ENCODE measurements at places on chromosomes 2 and 18.

DNA sequence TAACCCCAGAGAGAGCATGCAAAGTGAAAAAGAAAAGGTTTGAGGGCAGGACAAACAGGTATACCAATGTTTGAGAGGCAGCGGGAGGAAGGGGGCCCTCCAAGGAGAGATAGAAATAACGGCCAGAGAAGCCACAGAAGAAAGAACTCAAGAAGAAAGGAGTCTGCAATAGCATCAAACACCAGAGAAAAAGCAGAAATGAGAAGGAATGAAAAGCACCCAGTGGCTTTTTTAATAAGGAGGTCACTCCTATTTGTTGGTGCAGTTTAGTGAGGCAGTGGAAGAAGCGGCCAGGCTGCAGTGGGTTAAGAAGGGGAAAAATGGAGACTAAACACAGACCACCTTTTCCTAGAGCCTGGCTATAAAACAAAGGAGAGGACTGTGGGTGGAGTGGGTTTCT is 177.2 kb downstream of the THADA start:
- DNase-seq: no peak

GRCh38 chr2:56369316-56369715 is 185.5 kb downstream of the CCDC85A start:
- DNase-seq: no peak

GRCh38 chr2:240586198-240586918 is at the start of gene CAPN10:
TSS of gene CAPN10 (plus strand) at chr2:240586734. CDS start at chr2:240586912, 178 bp downstream.
- peak; percentile 86 for DNase-seq

DNA sequence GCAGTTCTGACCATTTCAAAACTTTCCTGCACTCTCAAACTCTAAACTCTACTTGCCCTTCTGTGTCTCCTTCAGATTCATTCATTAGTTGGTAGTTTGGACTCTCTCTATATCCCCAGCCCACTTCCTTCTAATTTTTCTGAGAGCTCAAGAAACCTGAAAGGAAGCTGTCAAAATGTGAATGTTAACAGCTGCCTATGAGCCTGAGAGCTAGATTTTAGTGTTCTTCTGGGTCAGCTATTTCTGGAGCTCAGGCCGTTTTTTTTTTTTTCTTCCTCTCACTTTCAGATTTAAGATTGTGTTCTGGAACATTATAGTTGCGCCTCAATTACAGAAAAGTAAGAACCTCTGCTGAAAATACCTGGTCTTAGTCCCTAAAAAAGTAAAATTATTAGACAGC is 73.1 kb downstream of the RTN4 start:
- no peak for DNase-seq

- no peak for DNase-seq
Measured at GRCh38 chr2:35989040-35989439, 366.5 kb upstream of the CRIM1 start.

DNA sequence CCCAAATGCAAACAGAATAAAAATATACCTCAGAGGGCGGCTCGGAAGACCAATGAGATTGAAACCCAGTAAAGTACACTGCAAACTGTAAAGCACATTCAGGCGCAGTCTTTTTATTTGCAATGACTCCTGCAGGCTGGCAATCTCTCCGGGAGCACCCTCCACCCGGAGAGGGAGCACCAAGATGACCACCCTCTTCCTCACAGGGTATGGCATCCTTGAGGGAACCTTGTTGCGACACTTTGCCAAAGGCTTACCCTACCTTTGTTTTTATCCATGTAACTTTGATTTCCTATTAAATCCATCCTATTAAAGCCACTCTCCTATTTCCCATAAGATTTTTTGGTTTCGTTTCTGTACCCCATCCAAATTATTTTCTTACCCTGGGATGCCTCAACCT is 16.2 kb downstream of the CHST10 start:
- no peak for DNase-seq

DNA sequence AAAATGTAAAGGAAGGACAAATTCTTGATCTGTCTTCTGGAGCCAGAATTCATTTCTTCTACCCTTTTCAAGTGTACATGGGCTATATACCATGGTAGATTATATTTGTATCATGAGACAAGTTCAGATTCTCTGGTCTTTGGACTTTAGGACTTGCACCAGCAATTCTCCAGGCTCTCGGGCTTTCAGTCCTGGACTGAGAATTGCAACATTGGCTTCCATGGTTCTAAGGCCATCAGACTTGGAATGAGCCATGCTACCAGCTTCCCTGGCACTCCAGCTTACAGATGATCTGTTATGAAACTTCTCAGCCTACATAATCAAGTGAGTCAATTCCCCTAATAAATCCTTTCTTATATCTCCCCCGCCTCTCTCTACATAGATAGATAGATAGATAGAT is 33.3 kb downstream of the SRD5A2 start:
- no peak for DNase-seq

DNA sequence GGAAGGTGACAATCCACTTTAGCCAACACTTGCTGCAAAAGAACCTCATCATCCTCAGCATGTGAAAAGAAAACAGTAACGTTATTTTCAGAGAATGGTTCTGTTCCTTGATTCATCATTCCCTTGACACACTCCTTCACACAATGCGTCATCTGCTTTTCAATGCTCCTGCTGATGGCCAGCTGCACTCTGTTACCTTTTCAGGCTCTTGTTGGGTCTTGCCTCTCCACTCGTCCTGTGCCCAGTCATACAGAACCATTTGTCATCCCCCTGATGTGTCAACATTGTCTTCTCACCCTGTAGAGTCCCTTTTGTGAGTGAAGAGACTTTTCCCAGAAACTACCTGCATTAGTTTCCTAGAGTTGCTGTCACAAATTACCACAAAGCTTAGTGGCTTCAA is 12.2 kb upstream of the DTNA start:
- DNase-seq: no peak

GRCh38 chr2:132726155-132726554 is 56.1 kb upstream of the LYPD1 start:
- no peak for DNase-seq

- no peak for DNase-seq
Measured at GRCh38 chr18:60754413-60755009, 381.9 kb upstream of the MC4R start.

- DNase-seq: no peak
Measured at GRCh38 chr2:240338274-240338673, 97.2 kb upstream of the GPC1 start.

GRCh38 chr2:16665748-16666448 is at the start of gene CYRIA:
TSS of gene CYRIA (minus strand) at chr2:16665834. CDS start at chr2:16588119, 77,715 bp downstream.
- DNase-seq: no peak

- DNase-seq: no peak
Measured at GRCh38 chr2:20641123-20641985, 9.5 kb downstream of the HS1BP3 start.

DNA sequence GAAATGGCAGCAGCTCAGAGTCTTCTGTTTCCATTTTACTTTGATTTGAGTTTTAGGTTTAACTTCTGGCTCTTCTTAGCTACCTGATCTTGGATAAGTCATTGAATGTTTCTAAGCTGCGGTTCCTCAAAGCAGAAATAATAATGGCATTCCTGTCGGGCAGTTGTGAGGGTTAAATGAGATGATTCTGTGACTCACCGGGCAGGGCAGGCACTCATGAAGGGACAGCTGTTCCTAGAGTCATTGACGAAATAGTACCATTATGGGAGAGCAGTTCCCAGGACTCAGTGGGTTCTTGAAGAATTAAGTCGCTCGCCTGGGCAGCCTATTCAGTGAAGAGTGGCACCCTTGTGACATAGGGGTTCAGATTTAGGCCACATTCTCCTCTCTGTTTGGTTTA is 10.3 kb downstream of the TRIB2 start:
- no peak for DNase-seq

DNA sequence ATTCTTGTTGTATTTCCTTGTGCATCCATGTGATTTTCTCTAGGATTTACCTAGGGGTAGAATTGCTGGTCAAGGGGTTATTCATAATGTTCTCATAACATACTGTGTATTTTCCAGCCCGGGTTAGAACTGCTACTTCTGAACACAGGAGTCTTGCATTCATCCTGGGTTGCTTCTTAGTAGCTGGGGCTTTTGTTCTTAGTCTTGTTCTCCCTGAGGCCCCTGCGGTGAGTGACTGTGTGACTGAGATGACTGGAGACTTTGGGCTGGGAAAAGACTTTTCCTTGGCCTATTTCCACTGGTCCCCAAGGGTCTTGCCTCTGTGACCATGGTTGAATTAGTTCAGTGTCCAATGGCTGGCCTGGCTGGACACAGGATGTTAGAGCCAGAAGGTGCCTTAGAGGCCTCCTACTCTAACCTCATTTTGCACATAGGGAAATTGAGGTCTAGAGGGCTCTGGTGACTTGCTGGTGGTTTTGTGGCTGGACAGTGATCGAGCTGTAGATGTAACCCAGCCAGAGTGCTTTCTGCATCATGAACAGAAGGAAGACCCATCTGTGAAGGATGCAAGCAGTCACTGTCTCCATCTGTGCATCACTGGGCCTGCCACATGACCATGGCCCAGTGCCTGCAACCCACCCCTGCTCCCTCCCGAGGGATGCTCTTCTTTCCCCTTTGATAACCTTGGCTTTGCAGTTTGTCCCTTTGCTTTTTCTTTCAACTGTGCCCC is 233.3 kb downstream of the FHOD3 start:
- no peak for DNase-seq

- DNase-seq: no peak
Measured at GRCh38 chr2:199734011-199734410, 117.0 kb downstream of the FTCDNL1 start.

- DNase-seq: no peak
Measured at GRCh38 chr18:75915941-75916623, 488.6 kb upstream of the SMIM21 start.

DNA sequence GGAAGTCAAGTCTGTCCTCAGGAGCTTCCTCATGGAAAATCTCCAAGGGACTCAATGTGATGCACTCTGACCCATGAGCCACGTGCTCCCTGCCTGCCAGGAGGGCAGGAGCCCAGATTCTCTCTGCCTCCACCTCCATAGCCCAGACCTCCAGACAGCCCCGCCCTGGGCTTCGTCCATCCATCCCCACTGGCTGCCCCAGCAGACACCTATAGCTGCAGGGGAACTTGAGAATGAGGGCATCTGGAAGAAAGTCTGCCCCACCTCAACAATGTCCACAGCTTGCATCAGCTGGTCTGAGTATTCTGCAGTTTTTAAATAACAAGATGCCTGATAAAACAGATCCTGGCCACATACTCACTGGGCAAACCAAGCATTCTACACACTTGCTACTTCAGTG is 418.8 kb upstream of the SMIM21 start:
- DNase-seq: no peak

DNA sequence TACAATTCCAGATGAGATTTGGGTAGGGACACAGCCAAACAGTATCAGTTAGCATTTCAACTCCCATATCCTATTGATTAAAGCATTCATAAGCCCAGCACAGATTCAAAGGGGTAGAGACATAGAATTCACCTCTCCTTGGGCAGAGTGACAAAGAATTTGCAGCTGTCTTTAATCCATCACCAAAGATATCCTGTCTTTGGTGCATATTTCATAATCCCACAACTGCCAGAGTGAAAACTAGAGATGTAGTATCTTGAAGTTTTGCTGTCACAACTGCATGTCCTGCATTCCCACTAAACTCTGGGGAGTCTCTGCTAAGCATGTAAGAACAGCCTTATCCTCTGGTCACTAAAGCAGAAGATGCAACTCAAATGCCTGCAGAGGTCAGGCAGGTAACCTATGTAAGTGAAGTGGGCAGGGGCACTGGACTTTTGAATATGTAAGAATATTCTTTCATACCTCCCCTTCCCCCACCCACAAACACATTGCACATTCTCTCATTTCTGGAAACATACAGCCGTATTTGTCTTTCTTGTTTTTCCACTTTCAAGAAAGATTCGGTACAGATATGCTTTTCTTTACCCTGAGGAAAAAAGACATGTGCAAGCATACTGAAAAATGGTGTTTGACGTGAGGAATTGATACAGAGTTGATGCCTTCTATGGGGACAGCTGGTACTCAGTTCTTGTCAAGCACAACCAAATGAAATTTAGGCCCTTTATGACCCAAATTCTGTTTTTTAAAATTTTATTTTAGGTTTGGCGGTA is 283.1 kb downstream of the SP3 start:
- DNase-seq: no peak

DNA sequence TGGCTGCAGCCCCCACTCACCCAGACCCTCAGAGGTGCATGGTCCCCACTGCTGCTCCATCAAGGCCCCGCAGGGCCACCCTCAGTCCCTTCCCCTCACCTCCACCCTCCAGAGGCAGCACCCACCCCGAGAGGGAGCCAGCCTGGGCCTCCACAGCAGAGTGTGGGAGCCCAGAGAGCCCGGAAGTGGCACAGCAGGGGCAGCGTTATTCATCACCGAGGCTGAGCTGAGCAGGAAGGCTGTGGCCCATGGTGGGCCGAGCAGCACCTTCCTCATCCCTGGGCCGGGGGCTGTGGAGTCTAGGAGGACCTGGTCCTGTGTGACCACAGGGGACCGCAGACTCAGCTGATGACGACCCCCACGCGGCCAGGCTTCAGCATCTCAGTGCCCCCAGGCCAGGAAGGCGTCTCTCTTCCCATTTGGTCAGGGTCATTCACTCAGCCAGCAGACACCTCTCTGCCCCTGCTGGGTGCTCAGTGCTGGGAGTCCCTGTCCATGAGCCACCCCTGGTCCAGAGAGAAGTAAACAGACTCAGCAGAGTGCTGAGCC is 258.1 kb downstream of the ATAD2B start:
- no peak for DNase-seq

- DNase-seq: no peak
Measured at GRCh38 chr2:96616128-96616527, 22.0 kb downstream of the KANSL3 start.

- DNase-seq: no peak
Measured at GRCh38 chr2:161238560-161239325, 69.5 kb upstream of the PSMD14 start.

DNA sequence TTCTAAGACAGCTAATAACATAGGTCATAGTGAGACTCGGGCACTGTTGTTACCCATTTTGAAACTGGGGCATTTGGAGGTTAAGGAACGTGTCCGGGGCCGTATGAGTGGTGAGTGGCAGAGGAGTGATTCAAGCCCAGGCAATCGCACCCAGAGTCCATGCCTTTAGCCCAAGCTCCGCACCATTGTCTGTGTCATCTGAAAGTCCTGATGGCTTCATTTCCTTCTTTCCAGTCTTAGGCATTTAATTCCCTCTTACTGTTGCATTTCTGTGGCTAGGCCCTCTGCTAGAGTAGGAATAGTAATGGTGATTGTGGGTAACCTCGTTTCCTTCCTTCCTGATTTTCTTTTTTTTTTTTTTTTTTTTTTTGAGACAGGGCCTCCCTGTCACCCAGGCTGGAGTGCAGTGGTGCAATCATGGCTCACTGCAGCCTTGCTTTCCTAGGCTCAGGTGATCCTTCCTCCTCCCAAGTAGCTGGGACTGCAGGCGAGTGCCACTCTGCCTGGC is 49.8 kb upstream of the ASB1 start:
- DNase-seq: no peak

DNA sequence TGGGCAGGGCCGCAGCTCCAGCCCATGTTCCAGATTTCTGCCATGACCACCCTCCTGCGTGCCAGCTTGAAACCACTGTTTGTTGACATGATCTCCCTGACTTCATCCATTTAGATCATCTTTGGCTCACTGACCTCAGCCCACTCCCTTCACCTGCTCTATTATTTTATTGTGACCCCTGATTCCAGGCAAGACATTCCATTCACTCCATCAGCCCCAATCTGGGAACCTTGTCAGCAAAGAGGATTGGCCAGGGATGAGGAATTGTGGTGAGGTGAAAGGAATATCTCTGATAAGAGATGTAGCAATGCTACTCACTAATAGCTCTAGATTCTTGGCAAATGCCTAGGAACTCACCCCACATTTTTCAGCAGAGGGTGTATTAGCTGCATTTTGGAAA is 174.2 kb downstream of the TMEM247 start:
- DNase-seq: no peak
